ENCODE measurements at places on chromosomes 13 and 19. TPM values are rescaled to one million over a fixed set of nuclear protein-coding genes. Genes with fewer than 3 reads are reported as not detected.

The TMEM86B gene
- total RNA-seq = 0.73 TPM

The FLT1 gene
- total RNA-seq = 2.0 TPM

The NCR1 gene
- not detected for total RNA-seq

The ALKBH7 gene
- 54.0 TPM for total RNA-seq

The CACNA1A gene
- 0.93 TPM for total RNA-seq

The CDKN2D gene
- total RNA-seq = 2.2 TPM

The SYT5 gene
- 0.25 TPM for total RNA-seq

The ZNF320 gene
- total RNA-seq = 4.2 TPM

The MAU2 gene
- total RNA-seq = 20.3 TPM

The OR7G2 gene
- not detected for total RNA-seq

The ZNF730 gene
- total RNA-seq = not detected

The NFILZ gene
- total RNA-seq = not detected

The CRLF1 gene
- total RNA-seq = 80.8 TPM

The C1QTNF9 gene
- total RNA-seq = not detected

The ISOC2 gene
- total RNA-seq = 84.9 TPM

The RUBCNL gene
- total RNA-seq = 0.64 TPM

The PSG7 gene
- not detected for total RNA-seq

The ELAVL3 gene
- total RNA-seq = not detected

The OR7D2 gene
- not detected for total RNA-seq

The ONECUT3 gene
- not detected for total RNA-seq

The EHD2 gene
- 398 TPM for total RNA-seq

The ZNF98 gene
- total RNA-seq = not detected

The CYP2A6 gene
- total RNA-seq = not detected

The FPR2 gene
- total RNA-seq = 0.44 TPM

The ZNF865 gene
- 6.8 TPM for total RNA-seq

The ZNF418 gene
- total RNA-seq = 1.9 TPM

The ZNF546 gene
- total RNA-seq = 9.4 TPM

The ZNF682 gene
- 4.4 TPM for total RNA-seq

The SIX5 gene
- total RNA-seq = 28.0 TPM

The CYP2A7 gene
- not detected for total RNA-seq

The C19orf53 gene
- total RNA-seq = 292 TPM

The CDX2 gene
- not detected for total RNA-seq

The PIAS4 gene
- total RNA-seq = 10.1 TPM

The MIA gene
- 2.6 TPM for total RNA-seq

The LMTK3 gene
- total RNA-seq = not detected

The NKPD1 gene
- not detected for total RNA-seq

The KLK7 gene
- not detected for total RNA-seq

The GRAMD1A gene
- 70.4 TPM for total RNA-seq

The KLK5 gene
- total RNA-seq = not detected

The VSTM1 gene
- total RNA-seq = not detected

The CEACAM21 gene
- not detected for total RNA-seq

The TRPC4 gene
- 0.44 TPM for total RNA-seq

The TMEM147 gene
- 79.1 TPM for total RNA-seq

The AMER2 gene
- not detected for total RNA-seq

The SELENOV gene
- not detected for total RNA-seq

The BEST2 gene
- total RNA-seq = not detected

The IL12RB1 gene
- not detected for total RNA-seq

The FXYD3 gene
- total RNA-seq = not detected

The SYCN gene
- total RNA-seq = not detected

Data from cardiac ventricle fibroblast (primary cell).